ENCODE measurements at places on chromosomes 13 and 19. TPM values are rescaled to one million over a fixed set of nuclear protein-coding genes. Genes with fewer than 3 reads are reported as not detected.

DNA sequence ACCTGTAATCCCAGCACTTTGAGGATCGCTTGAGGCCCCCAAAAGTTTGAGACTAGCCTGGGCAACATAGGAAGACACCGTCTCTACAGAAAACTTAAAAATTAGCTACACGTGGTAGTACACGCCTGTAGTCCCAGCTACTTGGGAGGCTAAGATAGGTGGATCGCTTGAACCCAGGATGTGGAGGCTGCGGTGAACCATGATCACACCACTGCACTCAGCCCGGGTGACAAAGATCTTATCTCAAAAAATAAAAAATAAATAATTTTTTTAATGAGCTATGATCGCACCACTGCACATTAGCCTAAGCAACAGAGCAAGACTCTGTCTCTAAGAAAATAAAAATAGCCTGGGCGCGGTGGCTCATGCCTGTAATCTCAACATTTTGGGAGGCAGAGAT, 6.6 kb downstream of the RCBTB2 start:
- DNase-seq, result no peak

FBXO27 gene
- 9.5 TPM for polyA plus RNA-seq

DNA sequence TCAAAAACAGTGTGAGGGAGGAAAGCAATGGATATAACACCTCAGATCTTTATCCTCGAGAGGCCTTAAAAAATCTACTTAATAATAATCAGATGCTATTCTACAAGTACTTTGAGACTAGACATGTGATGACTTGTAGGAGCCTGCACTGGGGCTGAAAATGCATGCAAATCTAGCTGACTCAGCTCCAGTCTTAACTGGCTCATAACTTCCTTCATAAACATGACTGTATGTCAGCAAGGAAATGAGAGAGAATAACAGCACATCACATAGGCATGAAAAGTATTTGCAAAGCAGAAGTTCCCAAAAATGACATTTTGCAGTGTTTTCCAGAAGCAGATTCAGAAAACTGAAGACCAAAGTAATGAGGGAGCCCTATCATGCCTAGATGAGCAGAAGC, 38.1 kb downstream of the PSG5 start:
- DNase-seq, result no peak

DNA sequence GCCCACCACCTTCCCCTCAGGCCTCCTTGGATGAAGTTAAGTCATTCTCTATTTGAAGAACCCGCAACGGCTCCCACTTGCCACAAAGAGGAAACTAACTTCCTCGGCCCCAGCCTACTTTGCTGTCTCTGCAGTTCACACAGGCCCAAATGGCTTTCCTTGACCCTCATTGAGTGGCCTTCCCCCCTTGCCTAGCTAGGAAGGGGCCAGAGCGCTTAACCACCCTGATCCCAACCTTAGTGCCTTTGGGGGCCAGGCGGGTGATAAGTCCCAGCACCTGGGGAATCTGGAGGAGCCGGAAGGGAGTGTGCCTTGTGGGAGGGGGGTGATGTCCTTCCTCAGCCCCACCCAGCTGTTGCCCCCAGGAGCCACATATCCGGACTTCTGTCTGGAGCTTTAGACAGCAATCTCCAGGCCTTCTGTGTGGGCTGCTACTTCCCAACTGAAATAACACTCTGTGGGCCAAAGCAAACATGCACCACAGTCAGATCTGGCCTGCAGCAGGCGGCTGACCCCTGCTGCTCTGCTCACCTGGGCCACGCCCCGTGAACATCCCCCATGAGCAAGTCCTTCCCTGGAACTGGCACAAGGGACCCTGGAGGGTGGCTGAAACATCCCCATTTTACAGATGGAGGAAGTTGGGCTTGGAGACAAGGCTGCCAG, 10.5 kb downstream of the NECTIN2 start:
- DNase-seq, result no peak

CGB5 gene
- not detected for polyA plus RNA-seq

DNA sequence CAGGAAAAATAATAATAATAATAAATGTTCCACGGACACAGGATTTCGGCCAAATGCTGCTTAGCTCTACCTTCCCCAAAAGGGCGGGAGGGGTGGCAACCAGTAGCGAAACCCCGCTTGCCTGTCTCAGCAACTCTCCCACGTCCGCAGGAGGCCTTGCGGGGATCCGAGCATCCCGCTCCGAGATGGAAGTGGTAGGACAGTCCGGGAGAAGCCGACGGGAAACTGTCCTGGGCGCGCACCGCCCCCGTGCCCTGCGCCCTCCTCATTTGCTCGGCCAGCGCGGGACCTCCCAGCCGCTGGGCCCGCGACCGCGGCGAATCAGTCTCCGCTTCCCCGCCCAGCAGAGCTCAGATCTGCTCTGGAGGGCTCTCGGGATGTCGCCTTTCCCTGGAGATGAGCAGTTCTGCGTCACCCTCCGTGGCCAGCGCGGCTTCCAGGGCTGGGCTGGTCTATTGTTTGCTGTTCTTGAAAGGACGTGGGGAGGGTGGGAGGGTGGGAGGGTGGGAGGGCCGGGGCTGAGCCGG, 48.9 kb upstream of the PABPC3 start:
- peak; percentile 21 for DNase-seq

- DNase-seq, result no peak
These were observed 103.5 kb upstream of the AKAP11 start for GRCh38 chr13:42168496-42168895.

- DNase-seq, result no peak
These were observed 70.9 kb downstream of the KL start for GRCh38 chr13:33087091-33087490.

DNA sequence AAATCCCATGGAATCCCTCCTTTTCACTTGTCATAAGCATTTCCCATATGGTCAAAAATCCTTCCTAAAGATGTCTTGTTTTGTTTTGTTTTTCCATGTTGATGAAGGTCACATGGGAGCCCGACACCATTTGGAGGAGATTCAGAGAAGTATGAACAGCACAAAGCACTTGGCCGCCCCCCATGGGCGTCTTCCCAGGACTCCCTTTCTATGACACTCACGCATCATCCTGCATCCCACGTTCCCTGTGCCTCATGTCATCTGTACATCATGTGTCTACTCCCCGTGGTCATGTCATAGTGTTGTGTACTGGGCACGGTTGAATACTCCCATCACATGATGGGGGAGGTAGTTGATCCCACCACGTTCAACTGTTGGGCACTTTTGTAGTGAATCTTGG, 2.0 kb downstream of the ZSCAN1 start:
- no peak for DNase-seq

MLNR gene
- 0.30 TPM for polyA plus RNA-seq

DNA sequence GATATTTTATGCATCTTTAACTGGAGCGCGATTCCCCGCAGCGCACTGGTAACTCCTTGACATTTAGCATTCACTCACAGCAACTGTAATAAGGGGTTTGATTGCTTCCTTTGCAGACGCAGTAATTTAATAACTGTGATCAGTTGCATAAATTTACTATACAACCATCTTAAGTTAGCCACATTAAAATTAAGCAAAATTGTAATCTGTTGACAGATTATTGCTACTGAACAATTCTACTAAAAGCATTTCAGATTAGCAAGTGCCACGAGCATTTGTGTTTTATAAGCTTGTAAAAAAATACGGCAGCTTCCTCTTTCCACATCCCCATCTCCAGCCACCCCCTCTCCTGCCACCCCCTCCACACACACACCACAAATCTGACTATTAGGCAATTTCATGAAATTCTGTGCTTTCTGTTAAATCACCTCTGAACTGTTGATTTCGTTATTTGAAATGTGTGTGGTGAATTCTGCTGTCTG, 44.4 kb downstream of the TSHZ3 start:
- no peak for DNase-seq

DNA sequence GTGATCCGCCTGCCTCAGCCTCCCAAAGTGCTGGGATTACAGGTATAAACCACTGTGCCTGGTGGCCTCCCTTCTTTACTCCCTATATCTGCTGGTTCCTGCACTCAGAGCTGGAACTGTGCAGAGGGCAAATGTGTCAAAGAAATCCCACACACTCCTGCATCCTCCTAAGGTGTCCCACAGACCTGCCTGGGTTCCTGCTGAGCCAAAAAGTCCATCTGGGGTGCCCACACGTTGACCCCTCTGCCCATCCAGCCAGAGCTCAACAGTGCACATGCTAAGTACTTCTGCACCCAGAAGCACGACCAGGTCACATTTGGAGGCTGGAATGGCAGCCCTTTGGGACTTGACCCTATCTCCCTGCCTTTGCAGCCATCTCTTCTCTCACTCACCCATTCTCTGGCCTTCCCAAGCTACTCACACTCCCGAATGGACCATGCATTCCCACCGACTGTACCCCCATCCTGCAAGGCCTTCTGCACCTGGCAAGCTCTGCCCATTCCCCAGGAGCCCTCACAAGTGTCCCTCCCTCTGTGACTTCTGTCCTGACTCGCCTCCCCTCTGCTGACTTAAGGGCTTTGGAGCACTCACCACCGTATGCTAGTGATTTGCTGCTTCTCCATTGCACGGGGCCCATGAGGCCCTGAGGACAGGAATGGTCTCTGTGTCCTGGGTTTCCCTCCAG, 152.1 kb downstream of the KCTD15 start:
- no peak for DNase-seq

GRCh38 chr13:32629866-32630265, 43.6 kb downstream of the PDS5B start:
- no peak for DNase-seq

GRCh38 chr13:68099631-68100030, 869.5 kb upstream of the PCDH9 start:
- DNase-seq, result no peak

DNA sequence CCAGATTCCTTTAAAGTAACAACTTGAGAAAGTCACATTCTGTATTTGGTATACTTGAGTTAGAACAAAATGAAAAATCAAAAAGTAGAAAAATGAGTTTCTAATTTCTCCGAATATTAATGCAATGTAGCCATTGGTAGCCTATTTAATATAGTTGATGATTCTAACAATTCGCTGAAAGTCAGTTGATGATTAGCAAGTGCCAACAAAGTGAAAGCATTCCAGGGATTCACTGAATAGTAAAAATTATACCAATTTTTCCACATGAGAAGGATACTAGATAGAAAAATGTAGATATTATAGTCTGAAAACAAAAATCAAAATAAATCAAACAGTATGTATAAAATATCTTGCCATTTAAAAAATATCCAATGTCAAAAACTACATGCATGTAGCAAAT, 117.2 kb downstream of the FREM2 start:
- no peak for DNase-seq

DNA sequence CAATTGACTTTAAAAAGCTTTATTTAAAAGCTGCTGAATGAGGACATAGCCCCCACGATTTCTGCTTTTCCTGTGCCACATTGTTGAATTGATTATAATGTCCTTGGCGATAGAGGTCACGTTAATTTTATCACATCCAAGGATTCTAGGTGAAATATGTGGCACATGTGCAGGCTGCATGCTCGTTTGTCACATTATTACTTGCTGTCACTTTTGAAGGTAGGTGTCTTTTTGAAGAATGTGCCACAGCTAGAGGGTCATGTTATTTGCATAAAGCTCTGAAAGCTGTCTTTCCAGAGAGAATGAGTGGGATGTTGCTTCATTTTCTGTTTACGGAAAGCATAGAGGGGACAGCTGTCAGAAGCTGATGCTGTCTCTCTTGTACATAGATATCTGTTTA, 927.6 kb upstream of the ATXN8OS start:
- DNase-seq, result no peak

DNA sequence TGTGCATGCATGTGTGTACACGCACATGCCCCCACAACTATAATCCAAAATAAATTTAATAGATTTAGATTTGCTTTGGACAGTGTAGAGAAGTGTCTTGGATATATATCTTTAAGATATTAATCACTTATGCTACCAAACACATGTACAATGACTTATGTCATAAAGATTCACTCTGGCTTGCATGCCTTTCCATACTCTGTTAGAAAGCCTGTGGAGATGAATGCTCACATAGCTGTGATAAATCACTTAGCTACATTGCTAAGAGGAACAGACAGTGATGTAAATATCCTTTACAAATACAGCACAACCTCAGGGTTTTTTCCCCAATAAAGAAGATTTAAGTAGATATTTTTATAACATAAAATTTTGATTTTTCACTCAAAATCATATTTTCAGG, 2484.8 kb upstream of the PCDH20 start:
- DNase-seq, result no peak

GRCh38 chr19:17931532-17932191, 1.2 kb upstream of the CCDC124 start:
- no peak for DNase-seq

GRCh38 chr13:60696602-60697001, 299.6 kb downstream of the TDRD3 start:
- DNase-seq, result no peak

ZNF709 gene
- polyA plus RNA-seq, result 8.7 TPM

DNA sequence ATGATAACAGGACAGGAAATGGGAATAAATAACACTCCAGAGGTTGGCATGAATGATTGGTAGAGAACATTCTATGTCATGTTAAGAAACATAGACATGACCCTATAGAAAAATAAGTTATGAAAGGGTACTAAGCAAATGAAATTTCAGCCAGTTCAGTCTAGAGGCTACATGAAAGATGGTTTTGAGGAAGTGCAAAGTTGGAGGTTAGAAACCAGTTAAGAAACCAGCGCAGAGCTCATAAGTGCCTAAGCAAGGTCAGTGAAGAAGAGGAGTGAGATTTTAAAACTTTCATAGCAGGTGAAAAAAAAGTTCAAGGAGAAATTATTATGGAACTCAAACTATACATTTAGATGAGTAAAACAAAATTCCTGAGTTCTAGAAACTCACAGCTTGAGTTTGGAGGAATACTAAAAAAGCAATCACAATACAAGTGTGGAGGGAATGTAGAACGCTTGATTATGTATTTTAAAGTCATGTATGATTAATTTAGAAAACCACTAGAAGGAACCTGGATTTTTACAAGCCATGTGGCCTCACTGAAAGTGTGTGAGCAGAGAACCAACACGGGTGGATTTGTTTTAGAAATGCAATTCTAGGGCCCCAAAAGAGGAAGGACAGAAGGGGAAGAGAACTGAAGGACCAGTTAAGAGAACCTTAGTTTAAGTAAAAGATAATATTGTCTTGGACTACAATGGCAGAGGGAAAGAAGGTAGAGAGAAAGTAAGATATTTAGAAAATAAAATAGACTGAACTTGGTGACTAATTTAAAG, 162.4 kb downstream of the PCDH20 start:
- DNase-seq, result no peak

GRCh38 chr19:45637890-45638667, 1.1 kb downstream of the EML2 start:
- DNase-seq, result no peak

SPACA4 gene
- not detected for polyA plus RNA-seq

DNA sequence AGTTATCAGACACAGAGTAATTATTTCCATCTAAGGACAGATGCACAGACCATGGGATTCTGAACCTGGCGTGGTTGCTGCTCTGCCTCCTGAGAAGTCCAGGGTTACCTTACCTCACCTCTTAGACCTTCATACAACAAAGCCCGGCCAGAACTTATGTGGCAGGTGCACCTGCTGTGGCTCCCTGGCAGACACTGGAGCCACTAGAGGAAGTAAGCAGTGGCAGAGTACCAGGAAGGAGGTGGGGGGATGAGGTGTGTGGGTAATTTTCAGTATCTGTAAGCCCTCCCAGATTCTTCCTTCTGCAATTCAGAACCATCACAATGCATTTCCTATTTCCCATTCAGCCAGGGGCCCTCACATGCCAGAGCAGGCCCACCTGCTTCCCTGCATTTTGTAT, 106.1 kb upstream of the DOCK9 start:
- no peak for DNase-seq

KCTD4 gene
- polyA plus RNA-seq, result 0.38 TPM
